NCI-H446 treated with DMSO at 0.1 percent for 48 hours (cell line): ENCODE measurements at places on chromosomes 5 and 9.

GRCh38 chr5:62450259-62450658, 37.7 kb downstream of the IPO11 start:
- DNase-seq: no peak

DNA sequence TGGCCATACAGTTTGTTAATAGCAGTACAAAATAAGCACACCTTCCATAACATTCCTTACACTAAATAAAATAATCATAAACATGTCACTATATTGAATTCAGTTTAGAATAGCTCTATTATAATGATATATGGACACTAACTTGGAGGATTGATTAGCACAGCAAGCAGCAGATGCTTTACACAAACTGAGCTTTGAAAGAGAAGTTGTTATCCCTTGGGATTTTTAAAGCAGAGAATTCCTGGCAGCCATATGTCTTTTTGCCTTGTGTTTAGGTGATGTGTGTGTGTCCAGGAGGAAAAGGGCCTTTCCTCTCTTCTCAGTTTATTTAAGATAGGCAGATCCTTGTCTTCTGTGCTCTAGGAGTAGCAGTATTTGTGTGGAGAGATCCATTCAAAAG, 232.2 kb upstream of the GRIN3A start:
- DNase-seq: no peak

DNA sequence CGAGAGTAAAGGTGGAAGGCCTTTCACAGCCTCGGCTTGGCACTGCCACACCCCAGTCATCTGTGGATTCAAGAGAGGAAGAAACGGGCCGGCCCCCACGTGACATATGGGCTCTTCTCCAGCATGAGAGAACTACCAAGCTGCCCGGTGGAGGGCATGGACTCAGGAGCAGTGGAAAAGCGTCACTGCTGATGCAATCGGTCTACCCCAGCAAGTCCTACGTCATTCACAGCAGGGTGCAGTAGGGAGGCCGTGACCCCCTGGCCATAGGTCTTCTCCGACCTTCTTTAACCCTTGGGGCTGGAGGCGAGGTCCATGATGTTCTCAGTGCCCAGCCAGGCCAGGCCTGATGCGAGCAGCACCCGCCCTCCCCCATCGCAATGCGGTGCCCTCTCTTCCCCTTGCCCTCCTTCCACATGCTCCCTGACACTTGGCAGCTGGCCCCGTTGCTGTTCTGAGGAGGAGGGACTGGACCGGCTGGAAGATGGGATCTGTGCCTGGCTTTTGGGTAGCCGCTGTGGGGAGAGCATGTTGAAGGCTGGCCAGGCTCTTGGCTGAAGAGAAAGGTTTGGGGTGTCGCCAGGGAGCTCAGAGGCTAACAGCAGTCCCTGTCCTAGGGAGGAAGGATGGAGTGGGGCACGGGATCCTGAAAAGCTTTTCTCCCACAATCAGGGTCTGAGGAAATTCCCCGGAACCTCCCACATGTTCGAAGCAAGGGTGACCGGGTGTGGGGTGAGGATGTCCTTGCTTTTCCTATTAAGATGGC, 89.8 kb downstream of the LIFR start:
- no peak for DNase-seq

- DNase-seq: no peak
Observed at GRCh38 chr9:133397895-133398294, 19.9 kb downstream of the REXO4 start.

GRCh38 chr9:130157079-130157478, 15.1 kb upstream of the NCS1 start:
- no peak for DNase-seq

- DNase-seq: no peak
Observed at GRCh38 chr5:82991678-82992323, 85.4 kb downstream of the TMEM167A start.

GRCh38 chr5:26569241-26569928, 469.0 kb downstream of the CDH9 start:
- DNase-seq: no peak

DNA sequence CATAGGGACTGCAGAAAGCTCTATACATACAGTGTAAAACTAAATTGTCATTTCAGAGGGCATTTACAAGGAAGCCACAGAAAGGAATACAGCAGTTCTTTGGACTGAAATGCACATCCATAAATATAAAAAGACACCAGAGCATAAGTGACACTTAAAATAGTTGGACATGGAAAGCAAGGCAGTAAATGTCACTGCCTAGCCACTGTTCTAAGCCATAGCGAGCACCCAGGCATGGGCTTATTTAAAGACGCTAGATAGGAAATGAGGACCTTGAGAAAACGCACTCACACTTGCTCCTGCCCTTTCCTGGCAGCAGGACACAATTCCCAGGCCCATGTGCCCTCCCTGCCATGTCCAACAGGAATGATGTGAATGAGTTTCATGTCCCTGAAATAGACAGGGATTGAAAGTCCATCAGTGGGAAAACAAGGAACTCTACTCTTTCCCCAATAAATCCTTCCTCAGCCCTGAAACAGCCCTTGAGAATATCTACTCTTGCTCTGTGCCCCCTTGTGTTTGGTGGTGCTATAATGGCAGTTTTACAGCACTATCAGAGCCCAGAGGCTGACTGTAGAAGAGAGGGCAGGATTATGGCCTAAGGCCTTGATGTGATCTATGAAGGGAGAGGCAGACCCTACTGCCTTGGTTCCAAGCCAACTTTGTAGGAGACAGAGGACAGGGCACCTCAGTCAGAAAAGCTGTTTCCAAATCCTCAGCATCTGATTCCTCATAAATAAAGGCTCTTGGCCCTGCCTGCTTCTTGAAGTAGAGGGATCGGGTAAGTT, 182.9 kb downstream of the SAXO1 start:
- no peak for DNase-seq

GRCh38 chr9:4798281-4799032, 5.7 kb downstream of the RCL1 start:
- DNase-seq: no peak

DNA sequence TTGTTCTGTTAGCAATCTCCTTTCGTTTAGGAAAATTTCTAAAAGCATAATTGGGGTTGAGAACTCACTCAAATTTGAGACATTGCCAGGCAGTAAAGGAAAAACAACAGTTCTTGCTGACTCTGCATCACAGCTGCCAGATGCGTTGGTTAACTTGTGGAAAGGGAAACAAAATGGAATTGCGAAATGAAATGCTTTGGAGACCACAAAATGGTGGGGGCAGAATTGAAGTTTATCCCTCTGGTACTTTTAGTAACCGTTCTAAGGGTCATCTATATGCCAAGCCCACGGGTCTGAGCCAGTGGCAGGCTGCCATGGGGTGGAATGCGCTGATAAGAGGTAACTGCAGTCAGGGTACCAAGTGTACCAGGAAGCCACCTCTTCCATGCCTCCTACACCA, 28.6 kb upstream of the SELENOP start:
- no peak for DNase-seq

DNA sequence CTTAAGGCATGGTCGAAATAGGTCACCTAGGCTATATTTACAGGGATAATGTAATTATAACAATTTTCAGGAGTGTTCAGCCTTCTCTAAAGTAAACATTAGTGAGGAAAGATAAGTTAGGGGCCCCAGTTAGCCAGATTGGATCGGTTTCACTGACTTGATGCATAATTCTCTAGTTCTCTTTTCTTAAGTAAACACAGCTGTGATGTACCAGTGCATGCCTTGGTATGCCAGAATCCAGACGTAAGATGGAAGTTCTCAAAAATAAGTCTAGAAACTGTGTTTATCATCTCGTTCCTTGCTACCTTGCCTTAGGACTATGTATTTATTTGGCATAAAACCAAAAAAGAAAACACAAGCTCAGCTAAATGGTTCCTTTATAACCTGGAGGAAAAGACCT, 442.2 kb upstream of the CLINT1 start:
- DNase-seq: no peak

DNA sequence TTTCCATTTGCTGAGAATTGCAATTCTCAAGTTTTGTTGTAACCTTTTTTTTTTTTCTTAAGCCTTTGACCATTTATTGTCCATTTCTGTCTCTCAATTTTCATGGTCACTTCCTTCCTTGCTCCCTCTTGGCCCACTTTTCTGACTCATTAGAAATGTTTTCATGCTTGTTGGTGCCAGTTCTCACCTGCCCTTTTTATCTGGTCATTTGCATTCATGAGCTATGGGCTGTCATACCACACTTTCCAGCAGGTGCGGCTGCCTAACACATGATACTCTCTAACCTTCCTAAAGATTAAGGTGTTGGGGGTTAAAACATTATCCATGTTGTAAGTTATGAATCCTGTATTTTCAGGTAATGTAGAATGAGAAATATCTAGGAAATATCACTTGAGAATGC, 150.5 kb upstream of the TLX3 start:
- DNase-seq: no peak

GRCh38 chr5:138653502-138653901, 78.3 kb upstream of the HSPA9 start:
- DNase-seq: no peak

DNA sequence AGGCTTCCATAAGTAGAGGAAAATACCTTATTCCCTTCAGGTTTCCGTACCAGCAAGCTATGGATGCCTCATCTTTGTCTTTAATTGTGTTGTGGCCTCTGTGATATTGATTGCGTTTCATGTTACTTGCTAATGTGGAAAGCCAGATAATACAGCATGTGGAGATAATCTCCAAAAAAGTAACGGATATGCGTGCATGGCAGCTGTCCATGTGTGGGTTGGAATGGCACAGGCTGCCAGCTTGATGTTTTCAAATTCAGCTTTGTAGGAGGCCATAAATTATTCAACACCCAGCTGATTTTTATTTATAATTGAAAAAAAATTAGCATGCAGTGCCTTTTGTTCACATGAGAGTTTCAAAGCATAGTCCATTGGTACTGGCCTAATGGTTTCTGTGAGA, 144.9 kb downstream of the GIN1 start:
- peak; percentile 79 for DNase-seq

DNA sequence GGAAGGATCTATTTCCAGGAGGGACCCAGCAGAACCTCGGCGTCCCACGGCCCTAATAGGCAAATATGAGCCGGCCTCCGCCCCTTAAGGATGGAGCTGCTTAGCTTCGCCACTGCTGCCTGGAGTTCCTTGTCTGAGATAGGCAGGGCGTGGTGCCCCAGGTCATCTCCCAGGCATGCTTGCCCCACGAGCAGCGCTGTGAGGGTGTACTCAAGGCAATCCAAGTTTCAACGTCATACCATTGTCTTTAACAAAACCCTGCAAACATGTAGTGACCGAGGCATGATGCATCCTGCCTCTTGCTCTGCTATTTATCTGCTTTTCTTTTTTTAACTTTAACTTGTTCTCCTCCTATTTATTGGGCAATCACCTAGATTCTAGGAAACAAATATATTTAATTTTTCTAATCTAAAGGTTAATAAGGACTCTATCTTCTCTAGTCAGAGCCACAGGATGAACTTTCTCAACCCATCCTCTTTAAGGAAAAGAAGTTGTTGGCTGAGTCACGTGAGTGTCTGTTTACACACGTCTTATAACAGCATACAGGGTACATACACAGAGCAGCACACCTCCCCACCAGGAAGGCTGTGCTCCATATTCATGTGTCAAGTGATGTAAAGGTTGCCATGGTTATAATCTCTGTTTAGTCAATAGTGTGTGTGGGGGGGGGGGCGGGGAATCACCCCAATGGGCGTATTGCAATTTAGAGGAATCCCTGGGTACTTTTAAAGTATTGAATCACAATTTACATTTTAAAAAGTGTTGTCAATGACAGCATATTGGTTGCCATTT, 27.3 kb upstream of the ZSWIM6 start:
- no peak for DNase-seq

- DNase-seq: no peak
Observed at GRCh38 chr9:114282507-114282906, 40.4 kb upstream of the ORM1 start.

DNA sequence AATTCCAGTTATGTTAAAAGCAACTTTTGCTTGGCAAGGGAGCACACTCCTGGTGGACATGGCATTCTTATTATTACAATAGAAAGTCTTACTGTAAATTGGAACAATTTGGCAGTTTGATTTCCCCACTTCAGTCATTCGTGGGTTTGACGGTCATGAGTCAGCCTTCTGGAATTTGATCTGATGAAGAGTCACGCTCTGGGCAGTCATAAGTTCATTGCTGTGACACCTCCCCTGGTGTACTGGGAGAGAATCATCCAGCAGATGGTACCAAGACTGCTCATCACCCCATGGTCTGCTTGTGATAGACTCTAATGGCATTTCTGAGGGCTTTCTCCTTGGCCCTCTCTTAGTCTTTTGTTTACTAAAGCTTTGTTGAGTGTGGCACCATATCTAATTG, 53.8 kb downstream of the GLRA1 start:
- DNase-seq: peak; percentile 23
